ENCODE measurements at places on chromosomes 16 and 17.

GRCh38 chr17:39225308-39225958 is at the start of gene STAC2:
TSS of gene STAC2 (minus strand) at chr17:39225945. CDS start at chr17:39225502, 443 bp downstream.
- no peak for DNase-seq

GRCh38 chr16:66587881-66588600 is 8.8 kb downstream of the CMTM2 start:
- DNase-seq: no peak

GRCh38 chr17:66829883-66830282 is 5.0 kb upstream of the CACNG5 start:
- no peak for DNase-seq

DNA sequence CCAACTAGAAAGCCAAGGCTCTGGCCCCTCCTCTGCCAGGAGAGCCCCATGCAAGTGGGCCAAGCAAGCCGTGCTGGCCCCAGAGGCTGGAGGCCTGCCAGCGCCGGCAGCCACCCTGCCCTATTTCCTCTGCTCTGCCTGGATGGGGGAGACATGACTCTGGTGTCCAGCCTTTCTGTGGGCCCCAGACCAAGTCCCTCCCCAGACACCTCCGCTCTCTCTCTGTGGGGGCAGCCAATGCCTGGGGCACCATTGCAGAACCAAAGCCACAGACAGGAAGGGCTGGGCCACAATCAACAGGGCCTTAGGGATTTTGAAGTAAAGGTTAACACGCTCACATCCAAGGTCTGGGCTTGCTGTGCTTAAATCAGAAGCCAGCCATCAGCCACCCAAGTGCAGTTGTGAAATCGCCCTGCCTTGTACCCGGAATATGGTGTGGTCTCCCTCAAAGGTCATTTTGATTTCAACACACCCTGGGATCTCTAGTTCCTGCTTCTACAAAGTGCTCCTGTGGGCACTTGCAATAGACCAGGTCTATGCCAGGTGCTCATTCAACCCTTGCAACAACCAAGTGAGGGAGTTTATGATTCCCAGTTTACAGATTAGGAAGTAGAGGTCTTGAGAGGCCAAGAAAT is 63.5 kb upstream of the TEX2 start:
- DNase-seq: peak; percentile 28

DNA sequence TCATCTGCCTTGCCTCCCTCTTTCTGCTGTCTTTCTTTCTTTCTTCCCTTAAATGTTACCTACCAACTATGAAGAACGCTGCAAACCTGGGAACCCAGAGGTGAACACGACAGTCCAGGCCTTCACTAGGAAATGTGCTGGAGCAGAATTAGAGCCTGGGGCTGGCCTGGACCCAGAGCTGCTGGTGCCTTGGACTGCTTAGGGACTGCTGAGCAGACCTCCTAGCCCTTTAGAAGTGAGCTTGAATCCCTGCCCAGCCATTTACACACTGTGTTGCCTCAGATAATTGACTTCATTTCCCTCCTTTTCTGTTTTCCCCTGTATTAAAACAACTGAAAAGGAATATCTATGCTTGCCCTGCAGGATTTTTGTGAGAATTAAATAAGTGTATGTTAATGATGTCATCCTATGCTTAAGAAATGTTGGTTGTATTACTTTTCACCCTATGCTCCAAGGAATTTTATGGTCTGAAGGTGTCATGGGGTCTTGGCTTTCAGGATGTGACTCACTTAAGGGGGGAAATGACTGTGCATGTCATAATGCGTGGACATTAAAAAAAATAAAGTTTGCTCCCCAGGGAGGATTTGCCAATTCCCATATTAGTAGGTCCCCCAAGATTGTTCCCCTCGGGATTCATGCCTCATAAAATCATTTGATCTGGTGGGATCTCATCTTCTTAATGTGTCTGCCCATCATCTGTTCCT is 11.5 kb downstream of the CDH13 start:
- DNase-seq: no peak

DNA sequence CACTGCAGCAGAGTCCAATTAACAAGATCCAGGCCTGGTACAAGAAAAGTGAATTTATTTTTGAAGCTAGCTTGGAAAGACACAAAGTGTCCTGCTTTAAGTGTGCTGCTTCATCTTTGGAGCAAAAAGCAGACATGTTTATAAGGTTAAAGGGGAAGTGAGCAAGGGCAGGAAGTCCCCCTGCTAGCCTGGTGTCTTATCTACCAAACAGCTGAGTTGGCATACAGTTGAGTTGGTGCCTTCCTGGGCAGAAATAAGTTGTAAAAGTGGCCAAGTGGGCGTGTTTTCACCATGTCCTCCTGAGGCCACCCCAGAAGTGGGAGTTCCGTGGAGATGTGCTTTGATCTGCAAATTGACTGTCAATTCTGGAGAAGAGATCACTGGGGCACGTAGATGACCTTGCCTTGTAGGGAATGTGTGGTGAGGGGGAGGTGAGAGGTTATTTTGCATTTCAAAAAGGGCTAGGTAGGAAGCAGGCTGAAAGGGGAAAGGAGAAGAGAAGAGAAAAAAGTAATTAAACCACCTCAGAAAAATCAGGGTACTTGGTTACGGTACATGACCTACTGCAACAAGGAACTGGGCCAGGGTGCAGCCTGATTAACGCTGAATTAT is 38.3 kb upstream of the HSBP1 start:
- peak; percentile 20 for DNase-seq

- DNase-seq: no peak
Measured at GRCh38 chr17:279331-279730, 73.3 kb downstream of the RPH3AL start.

DNA sequence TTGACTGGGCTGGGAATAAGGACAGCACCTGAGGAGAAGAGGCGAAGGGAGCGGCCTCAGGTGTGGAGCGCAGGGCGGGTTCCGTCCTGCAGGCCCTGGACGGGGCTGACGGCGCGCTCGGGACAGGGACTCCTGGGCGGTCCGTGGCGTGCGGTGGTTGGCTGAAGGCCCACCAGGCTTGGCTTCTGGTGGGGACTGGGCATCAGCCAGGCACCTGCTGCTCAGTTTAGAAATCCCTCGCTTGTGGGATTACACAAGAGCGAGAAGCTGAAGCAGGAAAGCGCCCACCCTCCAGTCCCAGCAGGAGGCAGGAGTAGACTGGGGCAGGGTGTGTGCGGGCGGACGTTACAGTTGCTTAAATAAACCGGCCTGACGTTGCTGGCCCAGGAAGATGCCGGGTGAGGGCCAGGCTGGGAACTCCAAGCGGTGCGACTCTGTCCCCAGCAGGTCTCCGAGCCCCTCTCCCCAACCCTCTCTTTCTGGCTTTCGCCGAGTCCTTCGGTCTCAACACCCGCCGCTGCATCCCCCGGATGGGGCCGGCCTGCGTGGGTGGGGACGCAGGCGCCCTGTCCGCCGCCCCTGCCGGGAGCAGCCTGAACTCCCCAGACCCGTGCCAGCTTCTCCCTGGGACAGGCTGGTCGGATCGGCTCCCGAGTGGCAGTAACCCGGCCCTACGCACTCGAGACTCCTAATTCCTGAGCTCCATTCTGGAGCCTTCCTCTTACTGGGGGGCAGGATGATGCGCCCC is 639 bp downstream of the MIF4GD start:
- peak; percentile 53 for DNase-seq

DNA sequence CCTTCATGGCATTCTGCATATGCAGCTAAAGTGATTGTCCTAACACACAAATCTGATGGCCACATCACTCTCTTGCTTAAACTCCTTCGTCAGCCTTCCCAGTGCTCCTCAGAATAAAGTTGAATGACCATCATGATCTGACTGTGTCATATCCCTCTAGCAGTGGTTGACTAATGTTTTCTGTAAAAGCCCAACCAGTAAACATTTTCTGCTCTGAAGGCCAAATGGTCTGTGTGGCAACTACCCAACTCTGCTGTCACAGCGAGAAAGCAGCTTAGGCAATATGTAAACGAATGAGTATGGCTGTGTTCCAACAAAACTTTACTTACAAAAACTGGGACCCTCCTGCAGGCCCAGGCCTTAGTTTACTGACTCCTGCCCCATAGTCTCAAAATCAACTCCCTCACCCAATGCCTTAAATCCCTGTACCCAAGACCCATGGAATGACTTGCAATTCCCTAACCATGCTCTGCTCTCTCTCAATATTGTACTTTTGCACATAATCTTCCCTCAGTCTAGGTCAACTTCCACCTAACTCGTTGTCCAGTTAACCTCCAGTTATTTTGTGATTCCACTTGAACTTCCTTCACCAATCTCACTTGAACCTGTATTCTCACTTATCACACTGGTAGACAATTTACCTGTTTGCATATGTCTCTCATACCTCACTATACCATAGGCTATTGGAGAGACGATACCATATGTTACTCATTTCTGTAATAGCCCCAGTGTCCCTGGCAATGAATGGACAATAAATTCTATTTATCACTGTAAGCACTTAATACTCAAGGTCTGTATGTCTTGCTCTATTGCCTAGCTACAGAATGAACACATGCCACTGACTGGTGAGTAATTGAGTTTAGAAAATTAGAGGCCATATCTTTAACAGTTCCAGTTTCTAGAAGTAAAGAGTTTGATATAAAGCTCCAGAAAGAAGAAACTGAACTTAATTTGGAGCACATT is 29.1 kb downstream of the TMEM100 start:
- DNase-seq: no peak

DNA sequence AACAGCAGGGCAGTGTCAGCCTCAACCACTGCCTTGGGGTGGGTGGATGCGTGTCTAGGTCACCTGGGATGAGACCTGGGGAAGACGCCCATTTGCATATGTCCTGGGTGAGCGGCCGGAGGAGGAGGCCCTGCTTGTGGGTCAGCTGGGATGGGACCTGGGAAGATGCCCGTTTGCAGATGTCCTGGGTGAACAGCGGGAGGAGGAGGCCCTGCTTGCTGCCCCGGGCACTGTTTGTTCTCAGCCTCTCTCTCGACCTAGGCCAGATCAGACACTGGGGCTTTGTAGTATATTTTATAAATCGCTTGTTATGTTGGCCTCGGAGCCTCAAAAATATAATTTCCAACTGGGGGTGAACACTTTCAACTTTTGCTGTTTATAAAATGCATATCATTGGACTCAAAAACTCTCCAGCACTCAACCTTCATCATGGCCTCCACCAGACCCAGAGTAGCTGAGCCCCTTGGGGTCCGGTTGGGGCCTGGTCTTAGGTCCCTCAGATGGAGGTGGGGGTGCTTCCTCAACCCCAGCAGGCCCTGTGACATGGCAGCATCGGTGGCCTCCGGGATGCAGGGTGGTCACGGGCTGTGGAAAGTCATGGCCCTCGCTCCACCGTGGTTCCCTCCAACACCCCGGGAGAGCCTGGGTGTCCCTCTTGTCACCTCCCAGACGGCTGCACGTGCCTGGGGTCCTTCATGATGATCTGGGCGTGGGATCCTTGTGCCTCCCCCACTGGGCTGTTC is 17.3 kb downstream of the DBNDD1 start:
- DNase-seq: no peak

GRCh38 chr16:4496305-4496704 is 20.1 kb downstream of the HMOX2 start:
- DNase-seq: no peak

DNA sequence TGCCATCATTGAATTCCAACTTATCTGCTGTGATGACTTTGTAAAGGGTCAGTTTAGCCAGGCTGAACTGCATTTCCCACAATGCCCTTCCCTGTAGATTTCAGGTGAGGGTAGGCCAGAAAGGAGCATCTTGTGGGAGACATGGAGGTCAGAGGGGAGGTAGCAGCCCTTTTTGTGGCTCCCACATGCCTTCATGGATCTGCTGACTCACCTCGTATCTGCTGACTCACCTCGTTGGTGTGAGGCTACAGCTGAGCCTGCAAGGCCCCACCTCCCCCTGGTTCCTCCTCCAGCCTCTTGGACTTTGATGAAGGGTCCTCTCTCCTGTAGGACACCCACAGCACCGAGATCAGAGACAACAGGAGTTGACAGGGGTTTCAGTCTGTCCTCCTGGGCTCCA is 102.5 kb downstream of the SALL1 start:
- DNase-seq: no peak

DNA sequence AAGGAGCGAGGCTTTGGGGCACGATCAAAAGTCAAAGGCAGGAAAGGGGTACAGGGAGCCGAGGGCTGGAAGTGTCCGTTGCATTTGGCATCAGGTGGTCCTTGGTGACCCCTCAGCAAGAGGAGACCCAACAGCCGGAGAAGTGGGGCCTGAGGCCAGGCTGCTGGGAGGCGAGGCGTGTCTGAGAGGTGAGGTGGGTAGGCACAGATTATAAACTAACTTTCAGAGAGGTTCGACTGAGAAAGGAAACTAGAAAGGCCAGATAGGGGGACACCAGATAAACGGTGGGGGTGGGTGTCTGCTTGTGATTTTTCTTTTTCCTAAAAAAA is 3.6 kb downstream of the PECAM1 start:
- DNase-seq: no peak

Measured in CD4-positive, alpha-beta T cell treated with Interferon alpha-2 for 1 hour (primary cell).